ENCODE measurements at places on chromosomes 5 and 9.

DNA sequence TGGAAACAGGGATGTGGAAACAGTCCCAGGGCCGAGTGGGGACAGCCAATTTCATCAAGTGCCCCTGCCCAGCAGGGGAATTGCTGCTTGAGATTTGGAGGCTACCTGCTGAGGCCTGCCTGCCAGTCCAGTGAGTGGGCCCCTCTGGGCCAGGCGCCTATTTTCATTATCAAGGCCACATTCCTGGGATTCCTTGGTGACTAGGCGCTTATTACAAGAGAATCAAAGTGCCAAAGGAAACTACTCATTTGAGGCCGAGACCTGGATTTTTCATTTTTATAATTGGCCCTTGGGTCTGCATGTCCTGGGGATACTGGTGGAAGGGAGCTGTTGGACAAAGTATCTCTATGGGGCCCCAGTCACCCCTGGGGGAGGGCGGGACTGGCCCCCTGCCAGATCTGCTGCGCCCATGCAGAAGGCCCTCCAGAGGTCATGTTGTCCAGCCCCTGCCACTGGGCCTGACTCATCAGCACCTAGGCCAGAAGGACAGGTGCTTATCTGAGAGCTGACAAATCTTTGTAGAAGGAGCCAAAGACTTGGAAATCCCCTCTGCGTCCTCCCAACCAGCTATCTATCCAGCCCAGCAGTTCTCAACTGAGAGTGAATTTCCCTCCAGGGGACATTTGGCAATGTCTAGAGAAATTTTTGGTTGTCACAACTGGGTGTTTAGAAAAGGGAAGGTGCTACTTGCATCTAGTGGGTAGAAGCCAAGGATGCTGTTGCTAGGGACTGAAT is 45.6 kb downstream of the FOXI1 start:
- no peak for DNase-seq

GRCh38 chr5:93607367-93608258 is 24.6 kb downstream of the NR2F1 start:
- DNase-seq: no peak

GRCh38 chr9:94097788-94098414 is 13.6 kb downstream of the PTPDC1 start:
- DNase-seq: no peak

DNA sequence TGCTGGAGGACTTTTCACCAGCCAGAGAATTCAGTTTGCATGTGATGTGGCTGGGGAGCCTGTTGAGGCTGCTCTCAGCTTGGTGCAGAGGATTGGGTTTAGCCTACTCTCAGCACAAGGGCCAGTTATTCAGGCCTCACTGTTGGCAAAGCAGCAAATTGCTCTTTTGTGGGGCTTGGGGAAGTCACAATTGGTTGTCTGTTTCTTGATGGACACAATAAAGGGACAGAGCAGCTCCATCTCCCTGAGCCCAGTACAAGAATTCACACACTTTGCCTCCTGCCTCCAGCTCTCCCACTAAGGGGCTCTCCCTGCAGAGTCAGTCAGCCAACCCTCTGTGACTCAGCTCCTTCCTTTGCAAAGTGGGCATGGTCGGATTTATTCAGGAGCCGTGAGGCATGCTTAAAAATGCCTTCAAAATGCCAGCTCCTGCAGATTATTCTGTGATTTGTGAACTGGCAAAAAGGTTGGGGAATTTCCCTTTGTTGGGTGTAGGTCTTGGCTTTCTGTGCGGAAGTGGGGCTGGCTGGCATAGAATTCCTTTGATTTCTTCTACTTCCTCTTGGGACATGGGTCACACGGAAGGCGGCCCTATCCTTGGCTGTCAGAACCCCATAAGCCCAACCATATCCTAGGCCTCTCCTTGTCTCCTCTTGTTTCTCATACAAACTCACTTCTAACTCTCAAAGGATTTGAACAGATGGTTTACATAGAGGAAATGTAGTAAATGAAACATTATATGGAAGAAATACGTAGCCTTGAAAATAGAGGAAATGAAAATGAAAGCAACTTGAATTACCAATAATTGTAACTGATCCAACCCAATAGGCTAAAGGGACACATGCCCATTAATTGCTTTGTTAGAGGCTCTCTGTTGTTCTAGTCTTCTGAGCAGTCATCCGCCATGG is 118.7 kb upstream of the CD180 start:
- no peak for DNase-seq

DNA sequence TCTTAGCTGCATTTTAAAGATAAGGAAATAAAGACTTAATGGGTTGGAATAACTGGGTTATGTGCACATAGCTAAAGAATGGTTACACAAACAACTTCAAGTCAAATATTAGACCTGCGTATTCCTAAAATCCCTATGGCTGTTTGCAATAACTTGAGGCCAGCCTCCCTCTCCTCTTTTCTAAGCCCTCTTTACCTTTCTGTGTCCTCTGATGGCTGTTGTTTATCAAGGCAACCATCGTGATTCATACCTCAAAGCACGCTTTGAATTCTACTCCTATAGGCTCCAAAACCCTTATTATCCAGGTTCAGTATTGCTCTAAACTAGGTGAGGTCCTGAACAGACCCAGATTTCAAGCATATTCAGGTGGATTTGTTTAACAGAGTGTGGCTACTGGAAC is 45.6 kb upstream of the LCP2 start:
- DNase-seq: no peak

GRCh38 chr5:2403296-2403695 is 348.2 kb downstream of the IRX2 start:
- DNase-seq: no peak

- DNase-seq: no peak
Measured at GRCh38 chr9:113957351-113957750, 81.2 kb downstream of the ZNF618 start.

DNA sequence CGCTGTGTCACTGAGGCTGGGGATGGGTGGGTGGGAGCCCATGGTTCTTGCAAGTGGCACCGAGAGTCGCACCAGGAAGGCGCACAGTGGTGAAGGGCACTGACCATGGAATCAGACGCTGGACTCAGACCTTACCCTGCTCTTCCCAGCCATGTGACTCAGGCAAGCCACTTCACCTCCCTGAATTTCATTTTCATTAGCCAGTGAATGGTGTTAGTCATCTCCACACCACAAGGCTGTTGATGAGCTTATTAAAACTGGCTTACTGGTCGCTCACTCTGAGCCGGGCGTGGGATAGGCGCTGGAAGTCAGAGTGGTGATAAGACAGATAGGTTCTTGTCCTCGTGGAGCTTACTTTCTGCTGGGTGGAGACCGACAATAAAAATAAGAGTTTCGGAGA is 25.1 kb downstream of the FGF18 start:
- DNase-seq: no peak

DNA sequence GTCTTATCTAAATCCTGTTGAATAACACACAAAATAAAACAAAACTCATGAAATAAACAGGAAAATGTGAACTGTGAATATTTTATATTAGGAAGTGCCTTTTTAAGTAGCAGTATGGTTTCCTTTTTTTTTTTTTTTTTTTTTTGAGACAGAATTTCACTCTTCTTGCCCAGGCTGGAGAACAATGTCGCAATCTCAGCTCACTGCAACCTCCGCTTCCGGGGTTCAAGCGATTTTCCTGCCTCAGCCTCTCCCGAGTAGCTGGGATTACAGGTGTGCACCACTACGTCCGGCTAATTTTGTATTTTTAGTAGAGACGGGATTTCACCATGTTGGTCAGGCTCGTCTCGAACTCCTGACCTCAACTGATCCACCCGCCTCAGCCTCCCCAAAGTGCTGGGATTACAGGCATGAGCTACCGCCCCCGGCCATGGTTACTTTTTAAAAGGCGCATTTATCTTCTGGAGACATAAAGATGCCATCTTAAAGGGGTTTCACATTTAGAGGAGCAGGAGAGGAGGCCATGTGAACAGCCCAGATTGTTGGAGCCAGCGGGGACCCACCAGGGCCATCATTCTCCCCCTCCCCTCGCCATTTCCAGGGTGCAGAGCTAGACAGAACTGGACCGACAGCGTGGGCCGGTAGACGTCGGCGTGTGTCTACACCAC is 64.1 kb downstream of the ROR2 start:
- DNase-seq: no peak

DNA sequence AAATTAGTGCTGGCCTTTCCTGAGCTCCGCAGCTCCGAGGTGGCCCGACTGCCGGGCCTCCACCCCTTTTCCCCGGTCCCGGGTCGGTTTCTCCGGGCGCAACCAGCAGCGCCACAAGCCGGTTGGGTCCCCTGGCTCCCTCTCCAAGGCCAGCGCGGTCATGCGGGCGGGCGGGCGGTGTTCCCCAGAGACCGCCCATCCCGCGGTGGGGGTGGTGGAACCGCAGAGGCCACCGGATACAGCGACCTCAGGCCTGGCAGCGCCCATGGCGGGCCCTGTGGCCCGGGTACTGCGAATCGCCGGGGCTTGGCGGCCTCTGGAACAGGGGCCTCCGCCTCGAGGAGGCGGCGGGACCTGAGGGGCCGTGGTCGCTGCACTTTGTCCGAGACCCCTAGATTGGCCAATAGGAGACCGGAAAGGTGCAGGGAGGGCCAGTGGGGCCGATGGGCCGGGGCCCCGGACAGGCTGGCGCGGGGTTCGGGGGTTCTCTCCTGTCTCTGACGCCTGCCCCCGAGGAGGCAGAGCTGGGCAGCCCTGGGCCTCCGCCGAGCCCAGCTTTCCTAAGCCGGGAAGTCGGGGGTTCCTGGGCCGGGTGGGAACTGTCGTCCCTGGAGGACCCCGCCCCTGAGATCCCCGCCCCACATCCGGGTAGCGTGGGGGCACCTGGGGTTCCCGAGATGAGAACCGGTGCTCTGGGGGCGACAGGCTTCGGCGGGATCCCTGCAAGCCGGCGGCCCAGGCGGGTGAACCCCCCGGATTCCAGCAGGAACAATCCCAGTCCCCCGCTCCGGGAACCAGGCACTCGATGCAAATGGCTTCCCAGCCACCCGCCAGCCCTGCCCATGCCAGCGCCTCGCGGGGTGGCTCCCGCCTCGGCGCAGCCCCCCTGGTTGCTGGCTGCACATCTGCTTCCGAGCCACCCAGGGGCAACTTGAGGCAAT is 293.9 kb downstream of the ZSWIM6 start:
- no peak for DNase-seq

All from activated CD4-positive, alpha-beta T cell treated with anti-CD3 and anti-CD28 coated beads, Interleukin-2, amount 50 U/mL, for 1 hour (primary cell).